Suppressor macrophage treated with lipopolysaccharide for 1 hour (primary cell): ENCODE measurements at places on chromosomes 5 and 9.

- DNase-seq, result peak; percentile 17
Observed at GRCh38 chr9:117821954-117822353, 117.8 kb downstream of the TLR4 start.

DNA sequence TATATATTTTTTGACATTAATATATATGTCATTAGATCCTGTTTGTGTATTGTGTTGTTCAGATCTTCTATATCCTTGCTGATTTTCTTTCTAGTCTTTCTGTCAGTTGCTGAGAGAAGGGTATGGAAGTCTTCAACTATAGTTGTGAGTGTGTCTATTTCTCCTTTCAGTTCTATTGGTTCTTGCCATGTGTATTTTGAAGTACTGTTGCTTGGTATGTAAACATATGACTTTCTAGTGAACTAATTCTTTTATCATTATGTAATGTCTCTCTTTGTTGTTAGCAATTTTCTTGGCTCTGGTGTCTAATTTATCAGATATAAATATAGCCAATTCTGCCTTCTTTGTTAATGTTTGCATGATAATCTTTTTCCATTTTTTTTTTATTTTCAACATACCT, 84.3 kb upstream of the CAST start:
- DNase-seq, result no peak

DNA sequence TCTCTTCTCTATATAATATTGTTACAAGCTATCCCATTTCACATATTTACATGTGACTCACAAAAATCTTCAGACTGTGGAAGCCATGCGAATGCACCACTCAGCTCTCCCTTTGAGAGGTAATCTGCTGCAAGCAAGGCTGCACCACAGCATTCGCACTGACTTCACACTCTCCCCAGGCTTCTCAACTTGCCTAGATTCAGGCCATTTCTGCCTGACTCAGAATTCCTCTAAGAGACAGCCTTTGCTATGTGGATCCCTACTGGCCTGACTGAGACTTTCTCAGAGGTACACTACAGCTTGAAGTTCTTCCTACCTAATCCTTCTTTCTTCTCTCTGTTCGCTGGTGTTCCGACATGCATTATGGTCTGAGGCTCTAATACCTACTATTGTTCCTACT, 21.1 kb upstream of the DMRTA1 start:
- DNase-seq, result no peak

- DNase-seq, result no peak
Observed at GRCh38 chr5:456351-457194, 13.6 kb downstream of the EXOC3 start.

DNA sequence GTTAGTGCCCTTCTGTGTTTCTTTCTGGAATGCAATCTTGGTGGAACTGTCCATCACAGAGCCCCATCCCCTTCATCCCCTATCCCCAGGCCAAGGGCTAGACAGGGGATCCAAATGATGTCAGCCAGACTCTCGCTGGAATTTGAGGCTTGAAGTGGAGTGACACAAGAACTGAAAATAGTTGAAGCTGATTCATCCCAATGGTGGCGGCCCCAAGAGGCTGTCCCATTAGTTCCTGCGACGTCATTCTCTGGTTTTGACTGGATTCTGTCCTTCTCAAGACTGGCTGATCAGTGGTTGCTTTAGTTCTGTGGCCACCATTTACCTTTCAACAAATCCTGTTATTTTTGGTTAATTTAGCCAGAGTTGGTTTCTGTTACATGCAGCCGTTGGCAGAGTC, 59.9 kb downstream of the SUB1 start:
- DNase-seq, result no peak

- DNase-seq, result peak; percentile 93
Observed at GRCh38 chr5:14809369-14810155, 62.0 kb downstream of the ANKH start.

DNA sequence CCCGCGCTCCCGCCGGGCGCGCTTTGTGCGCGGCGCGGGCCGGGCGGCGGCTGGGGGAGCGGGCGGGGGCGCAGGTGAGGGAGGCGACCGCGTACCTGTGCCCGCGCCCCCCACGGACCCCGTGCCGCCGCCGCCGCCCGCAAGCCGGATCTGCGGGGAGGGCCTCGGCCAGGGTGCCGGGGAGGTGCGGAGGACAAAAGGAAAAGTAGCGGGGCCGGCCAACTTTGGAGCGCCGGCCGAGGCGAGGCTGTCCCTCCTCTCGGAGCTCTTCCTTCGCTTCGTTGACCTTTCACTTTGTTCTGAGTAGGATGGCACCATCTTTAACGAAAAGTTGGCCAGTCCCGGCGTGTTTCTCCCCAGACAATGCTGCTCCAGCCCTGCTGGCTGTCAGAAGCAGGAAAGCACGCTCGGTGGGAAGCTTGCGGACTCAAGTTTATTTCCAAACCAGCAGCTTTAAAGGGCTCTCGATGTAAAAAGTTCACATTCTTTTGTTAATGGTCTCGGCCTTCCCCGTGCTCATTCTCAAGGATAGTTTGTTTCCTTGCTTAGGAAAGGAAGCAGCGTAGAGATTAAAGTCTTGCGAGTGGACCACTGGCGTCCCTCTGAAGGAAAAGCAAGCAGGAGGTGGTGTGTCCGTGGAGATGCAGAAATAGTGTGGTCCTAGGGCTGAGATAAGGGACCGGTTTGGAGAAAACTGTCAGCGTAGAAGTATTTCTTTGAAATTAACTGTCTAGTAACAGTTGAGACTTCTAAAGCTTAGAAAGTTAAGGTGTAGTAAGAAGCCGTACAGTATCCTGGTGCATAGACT, 639 bp downstream of the EHMT1 start:
- peak; percentile 70 for DNase-seq

DNA sequence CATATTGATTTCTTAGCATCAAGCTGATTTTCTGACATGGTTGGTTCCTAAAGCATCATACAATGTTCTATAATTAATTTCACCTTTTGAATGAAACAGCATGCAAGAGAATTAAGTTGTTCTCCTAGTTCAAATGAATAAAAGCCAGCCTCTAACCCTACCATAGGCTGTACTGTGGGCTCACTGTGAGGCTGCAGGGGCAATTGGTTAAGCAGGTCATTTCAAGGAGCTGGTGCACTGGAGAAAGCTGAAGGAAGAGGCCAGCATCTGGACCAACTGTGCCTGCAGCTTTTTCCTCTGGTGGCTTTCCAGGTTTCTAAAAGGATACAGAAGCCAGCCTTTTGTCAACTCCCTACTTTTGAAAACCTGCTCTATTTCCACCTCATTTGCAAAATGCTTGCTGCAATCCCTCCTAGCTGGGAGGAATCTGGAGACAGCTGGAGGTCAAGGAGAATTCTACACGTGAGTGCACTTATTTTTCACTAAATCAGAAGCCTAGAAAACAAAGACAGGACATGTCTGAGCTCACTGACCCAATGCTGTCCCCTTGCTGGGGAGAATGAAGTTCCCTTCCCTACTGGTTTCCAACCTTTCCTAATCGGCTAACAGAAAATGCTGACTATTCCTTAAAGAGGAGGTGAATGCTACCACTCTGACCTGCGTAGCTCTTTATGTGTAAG, 158.9 kb downstream of the APBA1 start:
- DNase-seq, result no peak

DNA sequence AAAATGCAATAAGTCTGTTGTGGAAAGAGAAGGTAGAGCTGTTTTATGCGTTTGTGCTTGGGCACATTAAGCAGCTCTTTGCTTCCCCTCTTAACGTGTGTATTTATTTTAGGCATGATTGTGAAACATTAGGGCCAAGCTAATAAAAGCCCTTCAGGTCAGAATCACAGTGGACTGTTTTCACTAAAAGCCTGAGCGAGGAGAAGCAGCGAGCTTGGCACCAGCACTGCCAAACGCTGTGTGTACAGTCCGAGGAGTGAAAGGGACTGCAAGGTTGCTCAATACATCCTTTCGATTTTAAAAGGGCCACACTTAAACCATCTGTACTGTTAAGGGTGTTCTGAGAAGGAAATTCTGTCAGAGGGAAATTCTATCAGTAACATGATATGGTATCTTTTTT, 107.2 kb upstream of the CKMT2 start:
- peak; percentile 14 for DNase-seq

- no peak for DNase-seq
Observed at GRCh38 chr5:125337294-125337693, 590.9 kb upstream of the ZNF608 start.

GRCh38 chr5:5182508-5183188, 42.5 kb downstream of the ADAMTS16 start:
- no peak for DNase-seq

DNA sequence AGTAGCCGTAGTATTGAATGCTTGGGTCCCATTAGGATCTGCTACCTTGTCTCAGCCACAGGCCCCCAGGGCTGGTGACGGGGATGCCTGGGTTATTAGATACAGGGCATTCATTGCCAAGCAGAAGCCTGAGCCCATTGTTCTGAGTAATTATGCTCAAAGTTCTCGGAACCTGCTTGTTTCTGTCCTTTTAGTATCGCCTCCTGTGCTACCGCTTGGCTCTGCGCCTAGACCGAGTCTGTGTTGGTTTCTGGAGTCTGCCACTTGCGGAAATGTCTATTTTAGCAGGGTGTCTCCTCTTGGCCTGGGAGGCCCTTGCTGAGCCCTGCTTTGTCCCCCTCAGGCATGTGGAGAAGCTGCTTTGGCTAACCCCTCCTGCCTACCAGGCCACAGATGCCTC, 506.1 kb downstream of the BNC2 start:
- DNase-seq, result no peak

GRCh38 chr5:136082390-136083193, 50.1 kb upstream of the SMAD5 start:
- peak; percentile 90 for DNase-seq

DNA sequence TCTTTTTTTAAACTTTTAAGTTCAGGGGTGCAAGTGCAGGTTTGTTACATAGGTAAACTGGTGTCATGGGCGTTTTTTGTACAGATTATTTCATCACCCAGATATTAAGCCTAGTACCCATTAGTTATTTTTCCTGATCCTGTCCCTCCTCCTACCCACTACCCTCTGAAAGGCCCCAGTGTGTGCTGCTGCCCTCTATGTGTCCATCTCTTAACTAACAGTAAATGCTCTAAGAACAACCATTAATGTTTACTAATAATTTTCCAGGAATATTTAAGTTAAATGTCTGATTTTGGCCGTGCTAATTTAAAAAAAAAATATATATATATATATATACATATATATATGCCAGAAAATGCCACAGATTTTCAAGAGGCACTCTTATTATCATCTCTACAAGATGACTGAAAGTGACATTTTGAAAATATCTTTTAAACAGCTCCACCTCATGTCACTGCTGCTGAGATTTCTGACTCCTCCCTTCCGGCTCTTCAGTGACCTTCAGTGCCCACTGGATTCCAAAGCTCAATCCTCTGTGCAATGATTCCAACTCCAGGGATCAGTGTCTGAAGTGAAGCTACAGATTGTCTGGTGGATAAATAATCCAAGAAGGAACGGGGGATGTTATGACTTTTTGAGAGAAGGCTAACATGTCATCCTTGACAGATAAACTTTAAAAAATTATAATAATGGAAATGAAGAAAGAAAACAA, 46.7 kb upstream of the HNRNPA0 start:
- DNase-seq, result no peak
